NCI-H526 (cell line): ENCODE measurements at places on chromosomes 5 and 9.

DNA sequence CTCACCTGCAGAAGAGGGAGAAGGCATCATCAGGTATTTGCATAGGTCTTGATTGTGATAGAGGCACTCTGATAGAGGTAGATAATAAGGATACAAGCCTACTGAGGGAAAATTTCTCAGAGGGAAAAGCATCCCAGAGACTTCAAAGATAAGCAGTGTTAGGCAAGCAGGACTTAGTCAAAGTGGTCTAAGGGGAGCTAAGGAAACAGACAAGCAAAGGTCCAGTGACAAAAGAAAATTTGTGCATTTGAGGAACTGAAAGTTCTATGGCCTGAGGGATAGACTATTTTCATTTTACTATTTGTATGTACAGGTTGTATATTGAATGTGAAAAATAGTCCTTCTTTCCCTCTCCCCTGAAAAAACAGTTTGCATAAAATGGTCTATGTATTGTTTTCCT, 27.4 kb downstream of the OXCT1 start:
- DNase-seq: no peak

- DNase-seq: no peak
Measured at GRCh38 chr9:91276513-91276912, 85.2 kb downstream of the AUH start.

DNA sequence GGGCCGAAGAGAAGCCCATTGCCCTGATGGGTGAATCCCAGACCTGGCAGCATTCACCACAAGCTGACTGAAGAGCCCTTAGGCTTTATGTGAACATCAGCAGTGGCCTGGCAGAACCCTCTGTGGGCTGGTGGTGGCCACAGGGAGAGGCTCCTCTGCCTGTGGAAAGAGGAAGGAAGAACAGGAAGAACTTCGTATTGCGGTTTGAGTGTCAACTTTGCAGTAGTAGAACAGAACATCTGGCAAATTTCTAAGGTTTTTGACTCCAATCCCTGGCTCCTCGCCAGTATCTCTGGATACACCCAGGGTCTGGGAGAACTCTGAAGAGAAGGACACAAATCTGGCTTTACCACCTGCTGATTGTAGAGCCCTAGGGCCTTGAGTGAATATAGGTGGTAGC, 356.4 kb upstream of the GRAMD2B start:
- DNase-seq: no peak

DNA sequence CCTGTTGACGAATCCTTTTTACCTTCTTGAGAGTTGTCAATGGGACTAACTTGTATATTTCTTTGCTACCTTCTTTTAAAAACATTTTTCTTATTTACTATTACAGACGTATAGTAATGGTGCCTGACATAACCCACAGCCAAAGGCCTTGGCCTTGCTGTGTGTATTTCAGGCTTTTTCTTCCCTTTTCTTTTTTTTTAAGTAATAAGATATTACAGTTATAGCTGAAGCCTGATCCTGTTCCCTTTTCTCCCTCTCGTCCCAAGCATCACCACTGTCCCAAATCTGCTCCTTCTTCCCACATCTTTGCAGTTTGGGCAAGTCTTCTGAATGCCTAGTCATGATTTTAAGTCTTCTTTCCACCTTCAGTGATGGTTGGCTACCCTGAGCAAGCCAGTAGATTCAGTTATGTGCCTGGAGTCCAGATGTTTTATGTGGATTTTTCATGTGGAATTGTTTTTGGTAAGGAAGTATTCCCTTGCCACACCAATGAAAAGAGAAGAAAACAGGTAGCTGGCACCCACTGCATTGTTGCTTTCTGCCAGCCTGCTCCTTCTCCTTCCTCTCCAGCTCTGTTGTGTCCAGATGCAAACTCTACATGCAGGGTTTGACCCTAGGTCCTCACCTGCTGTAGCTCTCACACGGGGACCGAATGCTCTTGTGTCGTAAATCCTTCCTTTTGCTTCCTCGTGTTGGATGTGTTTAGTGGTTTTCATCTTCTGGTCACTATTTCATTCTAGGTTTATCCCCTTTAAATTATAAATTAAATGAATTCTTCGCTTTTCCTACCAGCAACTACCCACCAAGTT, 26.5 kb downstream of the ABL1 start:
- DNase-seq: no peak
